ENCODE measurements at places on chromosomes 7 and 10.

DNA sequence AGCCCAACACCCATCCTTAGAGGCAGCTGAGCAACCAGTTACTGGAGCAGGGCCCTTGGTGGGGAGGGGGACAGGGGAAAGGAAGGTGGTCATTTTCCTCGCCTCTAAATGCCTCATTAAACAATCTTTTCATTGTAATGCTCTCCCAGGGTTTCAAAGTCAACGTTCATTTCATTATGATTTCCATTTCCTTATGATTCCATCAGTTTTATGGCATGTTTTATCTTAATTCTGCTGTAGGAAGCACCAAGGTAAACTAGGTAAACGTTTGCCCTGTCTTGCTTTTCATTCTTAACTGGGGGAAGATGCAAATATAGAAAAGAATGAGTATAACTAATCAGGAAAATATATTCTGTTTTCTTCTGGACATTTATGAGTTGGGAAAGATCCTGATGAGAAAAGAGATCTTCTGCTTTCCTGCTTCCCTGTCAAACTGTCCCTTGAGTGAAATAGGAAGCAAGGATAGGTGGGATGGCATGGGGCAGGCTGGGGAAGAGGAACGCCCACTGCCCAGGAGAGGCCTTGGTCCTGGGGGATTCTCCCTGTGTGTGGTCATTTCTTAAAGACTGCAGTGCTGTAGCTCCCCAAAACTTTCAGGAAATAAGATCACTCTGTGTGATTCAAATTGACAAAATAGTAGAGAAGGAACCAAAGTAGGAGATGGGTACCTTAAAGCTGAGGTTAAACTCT is 20.5 kb upstream of the TMEM236 start:
- no peak for DNase-seq

- DNase-seq, result no peak
These were observed 235.7 kb downstream of the AUTS2 start for GRCh38 chr7:69833964-69834363.

DNA sequence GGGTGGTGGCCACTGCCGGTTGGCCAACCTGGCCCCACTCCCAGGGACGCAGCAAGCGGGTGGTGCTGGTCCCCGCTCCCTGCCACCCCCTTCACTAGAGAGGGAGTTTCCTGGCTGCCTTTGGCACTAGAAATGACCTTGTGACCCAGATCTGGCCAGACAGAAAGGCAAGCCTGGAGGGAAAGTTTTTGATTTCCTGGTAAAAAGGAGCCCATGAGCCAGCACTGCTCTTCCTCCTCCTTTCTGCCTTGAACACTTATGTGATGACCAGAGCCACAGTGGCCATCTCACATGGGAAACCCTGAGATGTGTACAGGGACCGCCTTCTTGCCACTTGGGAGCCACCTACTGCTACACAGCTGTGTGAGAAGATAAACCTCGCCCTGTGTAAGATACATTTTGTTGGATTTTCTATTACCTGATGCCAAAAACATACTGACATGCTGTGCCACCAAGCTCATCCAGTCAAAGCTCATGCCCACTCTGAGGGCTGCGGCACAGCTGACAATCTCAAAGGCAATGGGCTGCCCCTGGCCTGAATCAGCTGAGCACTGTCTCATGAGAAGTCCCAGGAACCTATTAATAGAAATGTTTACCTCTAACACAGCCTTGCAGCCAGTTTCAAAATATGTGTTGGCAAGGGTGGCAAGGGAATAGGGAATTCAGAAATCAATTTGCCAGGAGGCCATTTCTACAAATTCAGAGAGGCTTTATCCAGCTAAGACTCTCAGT is 94.0 kb downstream of the CYTH3 start:
- no peak for DNase-seq

DNA sequence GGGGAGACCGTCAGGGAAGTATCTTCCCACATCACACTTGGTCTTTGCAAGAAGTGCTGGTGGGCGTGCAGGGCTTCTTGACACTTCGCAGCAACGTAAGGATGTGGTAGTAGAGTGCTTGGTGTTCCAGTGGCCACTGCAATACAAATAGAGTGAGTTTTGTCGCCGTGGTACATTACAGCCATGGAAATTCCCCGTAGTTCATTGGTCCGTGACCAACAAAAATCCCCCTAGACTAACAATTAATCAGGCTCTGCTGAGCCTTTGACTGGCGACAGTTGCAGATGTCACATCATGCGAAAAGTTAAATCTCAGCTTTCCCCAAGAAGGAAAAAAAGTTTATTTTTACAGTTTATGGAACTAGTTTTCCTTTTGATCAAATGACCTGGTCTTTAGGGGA is 134.7 kb downstream of the MGMT start:
- no peak for DNase-seq

DNA sequence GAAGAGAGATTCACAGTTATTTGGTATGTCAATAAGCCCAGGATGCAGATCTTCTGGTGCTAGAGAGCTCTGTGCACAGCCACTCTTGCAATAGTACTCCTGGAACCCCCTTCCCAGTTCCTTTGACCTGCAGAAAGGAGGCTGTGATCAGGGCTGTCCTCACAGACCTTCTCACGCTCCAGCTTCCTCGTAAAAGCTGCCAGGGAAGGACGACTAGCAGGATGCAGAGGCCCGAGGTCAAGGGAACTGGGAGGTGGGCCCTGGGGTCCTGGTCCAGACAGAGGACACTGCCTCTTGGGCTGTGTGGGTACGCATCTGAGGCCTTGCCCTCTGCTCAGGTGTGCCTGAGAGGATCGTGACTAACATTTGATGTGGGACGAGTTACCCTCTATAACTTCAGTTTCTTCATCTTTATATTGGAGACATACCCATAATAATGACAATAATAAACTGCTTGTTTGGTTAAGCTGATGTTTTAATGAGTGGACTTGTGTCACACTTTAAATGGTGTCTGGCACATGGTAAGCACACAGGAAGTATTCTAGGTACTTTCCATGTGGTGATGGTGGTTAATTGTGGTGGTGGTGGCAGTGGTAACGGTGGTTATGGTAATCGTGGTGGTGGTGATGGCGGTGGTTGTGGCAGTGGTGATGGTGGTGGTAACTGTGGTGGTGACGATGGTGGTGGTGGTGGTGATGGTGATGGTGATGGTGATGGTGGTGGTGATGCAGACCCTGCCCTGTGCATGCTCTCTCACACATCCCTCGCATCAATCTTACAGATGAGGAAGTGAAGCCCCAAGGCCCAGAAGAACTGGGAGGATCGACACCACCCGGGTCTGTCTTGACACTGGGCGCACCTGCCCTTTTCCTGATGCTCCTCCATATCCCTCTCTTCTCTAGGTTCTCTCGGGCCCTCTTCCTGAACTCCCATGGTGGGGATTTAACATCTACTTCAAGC is 235.2 kb upstream of the GRB10 start:
- no peak for DNase-seq

GRCh38 chr10:124732931-124733570 is 11.1 kb downstream of the FAM53B start:
- DNase-seq, result no peak

GRCh38 chr10:42990016-42990720 is 86.7 kb upstream of the RET start:
- DNase-seq, result no peak

GRCh38 chr7:48505466-48505865 is 334.2 kb downstream of the ABCA13 start:
- DNase-seq, result no peak

DNA sequence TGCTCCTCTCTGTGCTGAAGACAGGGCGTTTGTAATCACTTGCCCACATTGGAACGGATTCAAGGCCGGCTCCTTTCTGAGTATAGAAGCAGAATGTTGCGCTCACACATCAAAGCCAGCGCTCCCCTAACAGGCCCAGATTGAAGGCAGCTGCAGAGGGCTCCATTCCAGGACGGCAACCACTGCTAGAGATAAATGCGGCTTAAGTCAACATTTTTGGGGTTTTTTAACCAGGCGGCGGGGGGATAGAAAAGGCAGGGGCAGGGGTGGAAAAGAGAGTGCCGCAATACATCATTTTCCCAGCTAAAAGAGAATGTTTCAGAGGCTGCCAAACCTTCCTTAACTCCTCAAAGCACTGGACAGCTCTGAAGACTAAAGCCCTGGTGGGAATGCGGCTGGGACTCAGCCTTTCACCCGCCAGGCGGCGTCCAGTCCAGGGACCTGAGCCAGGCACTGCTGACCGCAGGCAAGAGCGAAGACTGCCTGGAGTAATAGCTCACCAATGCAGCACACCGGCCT is 189.6 kb downstream of the TNS3 start:
- peak; percentile 53 for DNase-seq

DNA sequence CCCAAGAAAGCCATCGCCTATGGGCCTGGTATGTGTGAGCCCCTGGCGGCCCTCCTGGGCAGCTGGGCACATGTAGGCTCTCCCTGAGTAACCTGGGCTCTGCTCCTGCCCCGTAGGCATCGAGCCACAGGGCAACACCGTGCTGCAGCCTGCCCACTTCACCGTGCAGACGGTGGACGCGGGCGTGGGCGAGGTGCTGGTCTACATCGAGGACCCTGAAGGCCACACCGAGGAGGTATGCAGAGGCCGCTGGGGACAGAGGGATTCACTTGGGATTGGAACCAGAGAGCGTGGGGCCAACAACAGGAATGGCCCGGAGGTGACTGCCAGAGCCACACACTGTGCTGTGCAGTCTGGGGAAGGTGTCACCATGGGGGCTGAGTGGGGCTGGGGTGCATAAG is 7.3 kb downstream of the FLNC start:
- DNase-seq, result no peak

DNA sequence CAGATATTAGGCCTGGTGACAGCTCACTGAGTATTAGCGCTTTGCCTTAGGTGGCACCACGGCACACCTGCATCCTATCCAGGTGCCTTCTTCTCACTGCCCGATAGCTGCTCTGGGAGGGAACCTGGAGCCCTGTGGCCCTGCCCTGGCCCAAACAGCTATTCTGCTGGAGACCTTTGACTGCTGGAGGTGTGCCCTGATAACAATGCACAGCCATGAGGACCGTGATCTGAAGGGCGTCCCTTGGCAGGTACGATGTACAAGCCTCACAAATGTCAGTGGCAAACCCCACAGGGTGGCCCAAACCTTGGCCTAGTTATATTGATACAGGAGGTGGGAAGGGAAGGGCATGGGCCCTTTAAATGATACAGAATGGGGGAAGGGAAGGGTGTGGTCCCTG is 259.5 kb downstream of the GRID1 start:
- DNase-seq, result no peak

DNA sequence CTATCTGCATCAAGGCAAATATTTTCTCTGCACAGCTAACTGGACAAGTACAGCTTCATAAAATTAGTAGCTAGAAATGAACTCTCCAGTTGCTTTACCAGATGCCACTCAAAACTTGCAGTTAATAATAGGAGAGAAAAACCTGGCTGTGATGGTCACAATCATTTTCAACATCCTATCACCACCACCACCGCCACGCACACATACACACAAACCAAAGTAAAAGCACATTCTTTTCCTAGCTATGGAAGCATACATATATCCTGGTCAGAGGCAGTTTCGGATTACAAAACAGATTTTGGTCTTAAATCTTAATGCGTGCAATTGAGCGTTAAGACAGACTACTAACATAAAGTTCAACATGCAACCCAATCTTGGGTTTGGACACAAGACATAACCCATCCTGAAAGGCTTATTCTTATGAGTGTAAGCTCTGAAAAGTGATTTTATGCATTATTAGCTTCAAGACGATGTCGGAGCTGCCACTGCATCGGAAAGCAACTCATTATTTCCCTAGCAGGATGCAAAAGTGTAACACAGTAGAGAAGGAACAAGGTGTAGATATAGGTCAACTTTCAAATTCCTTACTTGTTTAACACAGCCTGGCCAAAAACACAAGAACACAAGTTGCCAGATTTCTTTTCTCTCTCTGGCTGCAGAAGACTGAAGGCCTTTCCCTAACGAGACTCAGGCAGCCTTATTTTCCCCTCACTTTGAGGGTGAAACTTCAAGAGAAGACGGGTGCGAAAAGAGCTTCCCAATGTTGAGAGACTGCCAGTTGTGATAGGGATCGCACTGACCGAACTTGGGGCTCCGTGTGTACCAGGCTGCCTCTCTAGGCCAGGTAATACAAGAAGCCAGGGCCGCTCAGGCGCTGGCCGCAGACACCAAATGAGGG is 1.2 kb downstream of the CACUL1 start:
- DNase-seq, result no peak

- DNase-seq, result no peak
These were observed 228.2 kb upstream of the SEMA3A start for GRCh38 chr7:84422790-84423189.

DNA sequence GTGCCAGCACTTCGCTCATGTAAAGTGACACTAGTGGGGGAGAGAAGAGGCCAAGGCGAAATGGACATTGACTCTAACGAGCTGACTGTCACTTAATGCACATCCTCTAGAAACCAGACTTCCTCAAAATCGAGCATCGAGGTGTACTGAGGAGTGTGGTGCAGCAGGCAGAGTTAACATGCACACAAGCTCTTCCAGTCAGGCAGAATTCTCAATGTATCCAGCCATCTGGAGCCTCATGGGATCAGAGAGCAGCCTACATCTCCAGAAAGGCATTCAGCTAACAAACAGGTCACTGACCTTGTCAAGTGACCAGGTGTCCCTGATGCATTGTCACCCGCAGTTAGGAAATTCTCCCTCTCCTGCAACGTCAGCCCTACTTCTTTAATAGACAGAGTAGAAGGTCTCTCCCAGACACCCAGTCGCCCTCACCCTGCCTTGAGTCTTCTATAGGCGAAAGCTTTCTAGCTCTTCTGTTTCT is 259.8 kb upstream of the AOAH start:
- no peak for DNase-seq

DNA sequence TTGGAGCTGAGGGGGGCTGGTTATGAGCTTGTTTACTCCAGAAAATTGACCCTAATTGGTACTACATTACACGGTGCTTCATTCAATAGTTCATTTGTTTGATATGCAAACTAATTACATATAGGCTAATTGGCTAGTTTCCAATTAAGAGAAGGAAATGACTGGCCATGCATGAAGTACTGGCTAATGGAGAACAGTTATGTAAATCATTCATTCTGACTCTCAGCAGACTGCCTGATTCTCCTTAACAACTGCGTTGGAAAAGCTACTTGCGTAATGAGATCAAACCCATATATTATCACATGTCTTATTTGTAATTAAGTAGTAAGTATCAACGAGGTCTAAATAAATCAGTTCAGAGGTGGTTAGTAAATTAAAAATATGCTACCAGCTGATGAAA is 81.8 kb upstream of the CTTNBP2 start:
- DNase-seq, result no peak

DNA sequence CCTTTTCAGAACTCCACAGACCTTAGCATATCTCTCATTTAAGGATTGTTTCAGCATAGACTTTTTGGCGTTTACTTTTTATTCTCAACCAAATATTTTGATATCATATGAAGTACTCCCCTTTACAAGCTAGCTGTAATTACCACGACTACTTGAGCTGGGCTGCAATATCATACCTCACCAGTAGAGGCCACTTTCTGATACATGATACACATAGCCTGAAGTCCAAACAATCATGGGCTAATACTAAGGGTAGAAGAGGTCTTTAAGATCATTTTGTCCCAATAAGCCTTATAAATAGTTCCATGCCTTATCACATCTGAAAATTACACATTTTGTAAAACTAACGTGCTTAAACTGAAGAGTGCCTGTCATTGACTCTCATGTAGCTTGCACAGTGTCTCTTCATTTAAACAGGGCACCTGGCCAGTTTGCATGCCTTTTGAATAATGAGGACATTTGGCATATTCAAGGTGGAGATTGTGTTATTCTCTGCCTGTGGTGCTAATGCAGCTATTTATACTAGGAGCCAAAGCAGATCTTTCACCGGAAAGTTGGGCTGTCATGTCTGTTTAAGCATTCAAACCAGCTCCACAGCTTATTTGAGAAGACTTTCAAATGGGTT is 403.7 kb upstream of the ZMIZ1 start:
- DNase-seq, result no peak

GRCh38 chr7:121369462-121369861 is 26.6 kb downstream of the FAM3C start:
- DNase-seq, result no peak
